ENCODE measurements at places on chromosomes 7 and 10.
A peak's percentile ranks its signal among the peaks of the same experiment; 100 is the strongest.

GRCh38 chr7:88115816-88116215, 104.0 kb downstream of the SRI start:
- no peak overlapping the region for H3K4me3 ChIP-seq
- H3K27ac ChIP-seq, result no peak overlapping the region
- no peaks in the 10 kb centered on the region for H3K36me3 ChIP-seq

GRCh38 chr10:43076876-43077420, at the start of gene RET:
Gene RET (plus strand): TSS chr10:43077069. CDS start chr10:43077259, 190 bp downstream.
- peaks cover 32% of the 10 kb centered on the region for H3K27me3 ChIP-seq
- H3K27ac ChIP-seq, result no peak within 1 kb of the TSS
- H3K4me3 ChIP-seq, result peak within 1 kb of the TSS; percentile 43
- no peaks in the 10 kb centered on the region for H3K4me1 ChIP-seq
- H3K36me3 ChIP-seq, result no peaks in the 10 kb centered on the region
- DNase-seq, result peak; percentile 4

DNA sequence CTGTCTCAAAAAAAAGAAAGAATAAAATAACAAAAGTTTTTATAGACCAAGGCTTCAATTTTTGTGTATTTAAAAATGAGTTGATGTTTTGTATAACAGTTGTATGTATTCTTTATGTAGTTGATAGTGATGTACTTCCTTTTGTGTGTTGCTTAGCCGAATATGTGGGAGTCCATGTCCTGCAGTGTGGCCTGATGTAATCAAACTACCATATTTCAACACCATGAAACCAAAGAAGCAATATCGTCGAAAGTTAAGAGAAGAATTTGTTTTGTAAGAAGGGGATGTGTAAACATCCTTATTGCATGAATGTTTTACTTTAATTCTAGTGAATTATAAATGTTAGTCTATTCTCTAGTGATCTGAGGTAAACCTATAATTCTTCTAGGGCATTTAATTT, 56.6 kb downstream of the MPLKIP start:
- no peaks in the 10 kb centered on the region for H3K27me3 ChIP-seq
- H3K4me1 ChIP-seq, result no peaks in the 10 kb centered on the region
- peak overlapping the region; percentile 1 for H3K27ac ChIP-seq
- peaks cover 1% of the 10 kb centered on the region for H3K36me3 ChIP-seq

DNA sequence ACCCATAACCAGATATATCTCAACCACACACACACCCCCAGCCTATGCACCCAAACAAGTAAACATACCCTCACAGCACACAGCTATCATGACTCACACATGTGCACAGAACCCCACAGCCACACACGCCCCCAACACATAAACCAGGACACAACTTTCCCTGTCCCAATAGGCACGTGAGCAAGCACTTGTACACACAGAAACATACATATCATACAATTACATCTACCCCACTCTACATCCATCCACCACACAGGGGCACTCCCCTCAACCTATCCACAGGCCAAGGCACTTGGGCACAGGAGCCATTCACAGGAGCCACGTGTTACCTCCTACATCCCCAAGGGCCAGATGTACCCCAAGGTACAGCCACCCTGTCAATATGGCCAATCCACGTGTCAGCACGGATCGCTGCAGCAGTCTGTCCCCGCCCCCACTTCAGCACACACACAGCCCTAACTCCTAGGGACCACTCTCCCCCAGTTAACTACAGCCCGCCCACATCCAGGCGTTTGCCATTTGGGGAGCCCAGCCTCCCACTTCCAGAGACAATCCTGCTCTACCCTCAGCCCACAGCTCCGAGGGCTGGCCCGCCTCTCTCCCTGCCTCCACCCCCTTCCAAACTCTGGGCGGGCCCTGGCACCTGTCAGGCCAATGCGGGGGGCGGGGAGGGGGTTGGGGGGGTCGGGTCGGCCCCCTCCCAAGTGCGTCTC, 163.5 kb downstream of the SH3PXD2A start:
- DNase-seq, result no peak
- no peak overlapping the region for H3K27ac ChIP-seq
- peaks cover 31% of the 10 kb centered on the region for H3K4me1 ChIP-seq
- peak overlapping the region; percentile 28 for H3K4me3 ChIP-seq
- no peaks in the 10 kb centered on the region for H3K36me3 ChIP-seq

- H3K27ac ChIP-seq, result no peak overlapping the region
- H3K27me3 ChIP-seq, result peaks cover 6% of the 10 kb centered on the region
- no peaks in the 10 kb centered on the region for H3K36me3 ChIP-seq
- H3K4me1 ChIP-seq, result no peaks in the 10 kb centered on the region
- DNase-seq, result no peak
- no peak overlapping the region for H3K4me3 ChIP-seq
Observed at GRCh38 chr10:106722524-106722923, 442.0 kb downstream of the SORCS1 start.

DNA sequence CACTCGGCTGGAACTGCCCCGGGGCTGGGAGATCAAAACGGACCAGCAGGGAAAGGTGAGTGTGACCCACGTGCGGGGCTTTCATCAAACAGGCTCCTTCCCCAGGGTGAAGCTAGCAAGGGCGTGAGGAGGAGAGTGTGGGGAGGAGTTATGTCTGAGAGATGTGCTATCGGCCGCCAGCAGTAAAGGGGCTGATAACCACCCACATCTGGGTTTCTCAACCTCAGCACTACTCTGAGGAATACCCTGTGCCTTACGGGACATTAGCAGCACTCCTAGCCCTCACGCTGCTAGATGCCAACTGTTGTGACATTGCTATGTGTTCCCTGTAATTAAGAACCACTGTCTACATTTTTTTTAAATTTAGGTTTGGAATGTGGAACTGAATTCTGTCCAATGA, 113.9 kb upstream of the STK17A start:
- no peaks in the 10 kb centered on the region for H3K27me3 ChIP-seq
- H3K27ac ChIP-seq, result no peak overlapping the region
- DNase-seq, result no peak
- H3K4me3 ChIP-seq, result no peak overlapping the region
- H3K36me3 ChIP-seq, result no peaks in the 10 kb centered on the region
- no peaks in the 10 kb centered on the region for H3K4me1 ChIP-seq

DNA sequence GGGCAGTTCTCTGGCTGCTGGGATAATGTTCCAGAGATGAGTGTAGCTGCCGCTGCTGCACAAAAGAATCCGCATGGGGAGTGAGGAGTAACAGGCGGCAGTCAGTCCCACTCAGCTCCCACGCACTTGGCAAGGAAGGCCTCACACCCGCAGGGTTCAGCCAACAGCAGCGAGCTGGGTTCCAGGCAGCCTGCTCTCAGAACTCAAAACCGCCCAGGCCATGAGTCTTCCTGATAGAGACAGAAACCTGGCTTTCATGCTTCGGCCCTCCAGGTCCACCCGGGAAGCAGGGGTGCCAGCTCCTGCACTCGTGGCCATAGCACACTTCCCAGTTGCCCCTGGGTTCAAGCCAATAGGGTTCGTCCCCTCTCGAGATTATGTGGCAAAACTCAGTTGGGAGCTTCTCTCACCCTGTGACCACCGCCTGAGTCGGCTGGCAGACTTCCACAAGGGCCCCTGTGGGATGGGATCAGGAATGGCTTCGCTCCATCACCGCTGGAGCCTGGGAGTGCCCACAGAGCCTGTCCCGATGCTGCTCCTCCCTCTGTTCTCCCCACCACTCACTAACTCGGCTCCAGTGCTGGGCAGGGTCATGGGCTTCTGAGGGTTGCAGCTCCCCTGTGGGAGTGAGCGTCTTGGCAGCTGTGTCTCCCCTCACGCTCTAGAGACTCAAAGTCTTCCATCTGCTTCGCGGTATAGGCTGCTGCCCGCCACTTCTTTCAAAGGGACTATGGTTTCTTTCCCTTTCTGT, 20.6 kb downstream of the CLRN3 start:
- H3K4me1 ChIP-seq, result no peaks in the 10 kb centered on the region
- peaks cover 9% of the 10 kb centered on the region for H3K27me3 ChIP-seq
- no peak overlapping the region for H3K4me3 ChIP-seq
- no peaks in the 10 kb centered on the region for H3K36me3 ChIP-seq
- no peak for DNase-seq

DNA sequence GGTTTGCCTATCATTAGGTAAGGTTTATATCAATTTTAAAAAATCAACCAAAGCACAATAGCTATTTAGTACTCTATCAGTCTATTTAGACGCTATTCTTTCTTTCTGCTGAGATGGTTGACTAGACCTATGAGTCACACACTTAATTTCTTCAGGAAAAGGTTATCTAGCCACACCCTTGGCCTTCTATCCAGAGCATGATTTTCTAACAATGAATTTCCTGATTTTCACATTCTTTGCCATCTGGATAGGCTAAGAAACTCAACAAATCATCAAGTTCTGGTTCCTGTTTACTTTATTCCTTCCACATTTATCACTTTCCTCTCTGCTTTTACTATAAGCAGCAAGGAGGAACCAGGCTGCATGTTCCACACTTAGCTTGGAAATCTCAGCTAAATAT, 8.1 kb downstream of the PRPS1L1 start:
- H3K27ac ChIP-seq, result no peak overlapping the region
- H3K27me3 ChIP-seq, result peaks cover 9% of the 10 kb centered on the region
- no peak overlapping the region for H3K4me3 ChIP-seq
- H3K36me3 ChIP-seq, result no peaks in the 10 kb centered on the region
- no peak for DNase-seq

DNA sequence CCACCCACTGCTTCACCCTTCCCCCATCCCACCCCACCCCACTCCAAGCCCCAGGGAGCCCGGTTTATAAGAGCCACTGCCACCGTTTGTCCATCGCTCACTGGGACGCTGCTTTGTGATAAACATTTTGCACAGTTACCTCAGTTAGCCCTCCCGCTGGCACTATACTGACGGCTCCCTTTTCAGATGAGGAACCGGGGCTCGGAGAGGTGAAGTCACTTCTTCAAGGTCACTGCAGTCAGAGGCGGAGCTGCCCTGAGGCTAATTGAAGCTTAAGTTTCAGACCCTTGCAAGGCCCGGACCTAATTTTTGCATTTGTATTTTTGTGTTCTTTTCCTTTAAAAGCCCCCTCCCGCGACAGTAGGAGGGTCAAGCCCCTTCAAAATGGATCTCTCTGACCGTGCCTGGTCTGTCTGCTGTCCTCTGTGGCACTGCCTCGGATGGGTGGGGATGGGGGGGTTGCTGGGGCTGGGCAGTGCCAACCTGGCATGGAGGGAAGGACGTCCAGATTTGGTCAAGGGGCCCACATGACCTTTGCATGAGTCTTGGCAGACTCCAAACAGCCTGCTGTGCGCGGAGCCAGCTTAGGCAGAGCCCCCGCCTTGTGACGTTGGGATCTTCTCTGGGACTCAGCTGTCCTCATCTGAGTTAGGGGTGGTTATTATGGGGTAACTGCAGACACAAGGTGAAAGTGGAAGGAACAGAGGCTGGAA, 17.7 kb upstream of the NODAL start:
- H3K36me3 ChIP-seq, result no peaks in the 10 kb centered on the region
- H3K4me3 ChIP-seq, result no peak overlapping the region
- H3K4me1 ChIP-seq, result peaks cover 7% of the 10 kb centered on the region
- H3K27me3 ChIP-seq, result peaks cover 47% of the 10 kb centered on the region

- H3K36me3 ChIP-seq, result no peaks in the 10 kb centered on the region
- H3K4me3 ChIP-seq, result no peak overlapping the region
- DNase-seq, result no peak
- H3K27ac ChIP-seq, result no peak overlapping the region
- peaks cover 10% of the 10 kb centered on the region for H3K27me3 ChIP-seq
Observed at GRCh38 chr10:84257343-84258020, 12.6 kb downstream of the RGR start.

DNA sequence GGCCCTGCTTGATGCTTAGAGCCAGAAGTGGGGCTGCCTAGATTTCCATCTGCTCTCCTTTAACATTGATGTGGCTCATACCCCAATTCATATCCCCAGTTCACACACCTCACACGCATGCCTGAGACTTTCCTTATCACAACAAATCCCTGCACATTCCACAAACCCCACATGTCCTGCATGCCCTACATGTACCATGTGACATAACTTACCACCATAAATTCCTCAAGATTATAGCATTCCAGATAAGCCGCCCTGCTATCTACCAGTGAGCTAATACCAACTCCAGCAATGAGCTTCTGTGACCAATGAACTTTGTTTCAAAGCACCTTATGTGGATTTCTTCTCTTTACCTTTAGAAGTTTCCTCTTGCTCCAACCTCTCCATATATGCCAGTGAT, 104.7 kb upstream of the RAB11FIP2 start:
- no peaks in the 10 kb centered on the region for H3K36me3 ChIP-seq
- H3K4me1 ChIP-seq, result no peaks in the 10 kb centered on the region
- no peak for DNase-seq
- H3K4me3 ChIP-seq, result no peak overlapping the region
- peaks cover 14% of the 10 kb centered on the region for H3K27me3 ChIP-seq

- H3K4me1 ChIP-seq, result no peaks in the 10 kb centered on the region
- H3K36me3 ChIP-seq, result no peaks in the 10 kb centered on the region
- no peak overlapping the region for H3K27ac ChIP-seq
- no peaks in the 10 kb centered on the region for H3K27me3 ChIP-seq
- no peak overlapping the region for H3K4me3 ChIP-seq
Observed at GRCh38 chr10:128812000-128812399, 655.0 kb upstream of the MGMT start.

DNA sequence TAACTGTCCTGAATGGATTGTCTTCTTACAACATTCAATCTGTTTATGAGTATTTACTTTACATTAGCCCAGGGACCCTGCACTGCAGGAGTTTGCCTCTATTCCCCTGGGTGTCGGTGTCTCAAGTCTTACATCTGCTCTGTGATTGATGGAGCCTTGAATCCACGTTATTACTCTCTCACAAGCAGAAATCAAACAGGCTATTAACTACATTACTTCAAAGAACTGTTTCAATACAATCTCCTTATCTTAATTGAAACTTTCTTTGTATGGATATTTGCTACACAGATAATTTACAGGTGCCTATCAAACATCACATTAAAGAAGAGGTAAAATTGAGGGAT, 3.1 kb upstream of the ARID5B start:
- peaks cover 5% of the 10 kb centered on the region for H3K36me3 ChIP-seq
- no peaks in the 10 kb centered on the region for H3K27me3 ChIP-seq
- peak overlapping the region; percentile 62 for H3K27ac ChIP-seq
- no peak for DNase-seq
- H3K4me1 ChIP-seq, result peaks cover 46% of the 10 kb centered on the region

- no peak overlapping the region for H3K4me3 ChIP-seq
- H3K27ac ChIP-seq, result no peak overlapping the region
- H3K27me3 ChIP-seq, result no peaks in the 10 kb centered on the region
- no peaks in the 10 kb centered on the region for H3K4me1 ChIP-seq
- no peak for DNase-seq
- no peaks in the 10 kb centered on the region for H3K36me3 ChIP-seq
Observed at GRCh38 chr7:57198801-57199200, 66.6 kb upstream of the ZNF479 start.

DNA sequence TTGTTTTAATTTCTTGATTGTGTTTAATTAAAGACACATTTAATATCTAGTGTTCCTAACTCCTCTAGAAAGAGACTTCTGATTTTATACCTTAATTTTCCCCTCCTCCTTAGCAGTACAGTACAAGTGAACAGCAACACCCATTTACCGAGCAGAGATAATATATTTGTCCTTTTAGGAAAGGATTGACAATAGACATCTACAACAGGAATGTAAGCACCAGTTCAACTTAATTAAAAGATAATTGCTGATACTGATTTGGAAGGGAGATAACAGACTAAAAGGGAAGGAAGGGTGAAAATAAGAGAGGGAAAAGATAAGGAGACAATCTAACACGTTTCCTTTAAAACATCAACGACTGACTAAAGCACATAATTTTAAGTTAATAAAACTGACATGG, 119.3 kb downstream of the SRPK2 start:
- DNase-seq, result no peak
- peaks cover 49% of the 10 kb centered on the region for H3K4me1 ChIP-seq
- peak overlapping the region; percentile 79 for H3K4me3 ChIP-seq
- peak overlapping the region; percentile 87 for H3K27ac ChIP-seq
- H3K36me3 ChIP-seq, result no peaks in the 10 kb centered on the region
- no peaks in the 10 kb centered on the region for H3K27me3 ChIP-seq
